GM12892 (cell line): ENCODE measurements at places on chromosomes 7 and 10.

GRCh38 chr7:109890622-109891021 is 1200.3 kb upstream of the LRRN3 start:
- no peak for DNase-seq

DNA sequence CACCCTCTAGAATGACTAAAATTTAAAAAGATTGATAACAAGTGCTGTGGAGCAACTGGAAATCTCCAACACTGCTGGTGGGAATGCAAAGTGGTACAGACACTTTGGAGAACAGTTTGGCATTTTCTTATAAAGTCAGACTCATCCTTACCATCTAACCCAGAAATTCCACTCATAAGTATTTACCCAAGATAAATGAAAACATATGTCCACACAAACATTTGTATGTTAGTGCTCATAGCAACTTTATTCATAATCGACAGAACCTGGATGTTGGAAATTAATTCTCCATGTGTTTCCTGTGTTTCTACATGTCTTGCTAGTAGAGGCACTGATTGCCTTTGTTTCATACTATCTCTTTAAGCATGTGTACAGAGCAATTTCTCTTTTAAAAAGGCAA is 282.4 kb downstream of the AHR start:
- DNase-seq = no peak

DNA sequence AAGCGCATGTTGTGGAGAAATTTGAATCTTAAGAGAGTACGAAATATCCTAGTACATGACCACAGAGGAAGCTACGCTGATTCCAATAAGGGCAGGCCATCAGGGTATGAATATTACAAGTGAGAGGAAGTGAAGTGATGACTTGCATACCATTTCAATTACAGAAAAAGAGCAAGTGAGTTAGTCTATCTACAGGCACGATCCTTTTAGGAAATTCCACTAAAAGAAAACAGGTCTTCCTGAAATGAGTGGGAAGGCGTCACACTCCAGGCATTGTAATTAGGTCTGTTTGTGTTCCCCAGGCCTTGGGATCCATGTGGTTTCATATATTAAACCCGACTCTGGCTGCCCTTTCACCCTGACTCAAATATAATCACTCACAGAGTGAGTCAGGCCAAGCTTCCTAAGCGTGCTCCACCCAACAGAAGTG is 152.5 kb downstream of the SEMA3A start:
- no peak for DNase-seq

GRCh38 chr7:16826060-16826459 is 21.3 kb upstream of the AGR2 start:
- DNase-seq = no peak

DNA sequence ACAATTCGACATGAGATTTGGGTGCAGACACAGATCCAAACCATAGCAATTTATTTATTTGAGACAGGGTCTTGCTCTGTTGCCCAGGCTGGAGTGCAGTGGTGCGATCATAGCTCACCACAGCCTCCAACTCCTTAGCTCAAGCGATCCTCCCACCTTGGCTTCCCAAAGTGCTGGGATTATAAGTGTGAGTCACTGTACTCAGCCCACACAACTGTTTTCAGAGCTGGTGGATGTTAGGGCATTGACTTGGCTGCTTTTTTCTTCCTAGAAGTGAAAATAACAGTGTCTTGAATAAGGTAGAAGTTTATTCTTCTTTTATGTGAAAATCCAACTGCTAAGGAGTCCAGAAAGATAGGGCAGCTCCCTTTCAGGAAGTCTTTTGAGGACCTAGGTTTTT is 132.1 kb downstream of the CCDC3 start:
- DNase-seq = no peak

- DNase-seq = no peak
Observed at GRCh38 chr10:106930751-106931150, 233.8 kb downstream of the SORCS1 start.
